Stimulated activated CD4-positive, alpha-beta T cell treated with anti-CD3 and anti-CD28 coated beads, TNF-alpha, amount 100 ng/mL, for 4 hours (primary cell): ENCODE measurements at places on chromosomes 1 and 21.
A peak's percentile ranks its signal among the peaks of the same experiment; 100 is the strongest.

DNA sequence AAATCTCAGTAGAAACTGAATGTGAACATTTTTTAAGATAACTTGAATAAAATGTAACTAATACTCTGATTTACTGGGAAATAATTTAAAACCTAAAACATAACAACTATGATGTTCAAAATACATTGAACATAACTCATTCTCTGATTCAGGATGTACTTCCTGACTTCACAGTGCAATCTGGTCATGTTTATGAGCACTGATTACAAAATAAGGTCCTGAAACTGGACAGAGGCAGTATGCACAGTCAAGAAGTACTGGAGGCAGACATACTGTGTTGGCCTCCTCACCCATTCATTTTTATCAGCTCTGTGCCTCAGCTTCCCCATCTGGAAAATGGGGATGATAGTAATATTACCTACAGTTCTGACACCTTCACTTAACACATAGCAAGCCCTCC, 651.3 kb downstream of the PTPRC start:
- no peak for DNase-seq

DNA sequence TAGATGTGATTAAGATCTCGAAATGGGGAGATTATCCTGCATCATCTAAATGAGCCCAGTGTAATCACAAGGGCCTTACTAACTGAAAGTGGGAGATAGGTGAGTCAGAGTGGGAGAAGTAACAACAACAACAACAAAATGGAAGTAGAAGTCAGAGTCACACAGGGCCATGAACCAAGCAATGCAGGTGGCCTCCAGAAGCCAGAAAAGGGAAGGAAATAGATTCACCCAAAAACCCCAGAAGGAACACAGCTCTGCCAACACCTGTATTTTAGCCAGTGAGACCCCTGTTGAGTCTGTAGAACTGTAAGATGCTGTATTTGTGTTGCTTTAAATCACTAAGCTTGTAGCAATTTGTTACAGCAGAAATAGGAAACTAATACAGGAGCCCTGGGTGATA, 4.1 kb downstream of the TAGLN2 start:
- DNase-seq = no peak

DNA sequence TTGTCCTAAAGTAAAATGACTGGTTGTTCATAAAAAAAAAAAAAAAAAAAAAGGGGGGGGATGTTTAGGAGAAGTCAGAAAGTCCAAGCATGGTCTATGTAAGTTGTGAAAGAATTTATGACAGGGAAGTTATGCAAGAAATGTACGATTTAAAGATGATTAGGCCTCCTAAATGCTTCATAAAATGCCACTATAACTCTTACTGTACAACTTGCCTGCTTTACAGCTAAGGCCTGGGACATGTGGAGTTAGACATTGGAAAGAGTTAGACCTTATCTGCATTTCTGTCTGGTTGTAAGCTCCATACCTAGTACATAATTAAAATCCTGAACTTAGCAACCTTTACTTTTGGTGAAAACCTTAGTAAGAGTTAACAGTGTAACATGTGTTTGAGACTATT, 150.0 kb downstream of the TPR start:
- DNase-seq = no peak

DNA sequence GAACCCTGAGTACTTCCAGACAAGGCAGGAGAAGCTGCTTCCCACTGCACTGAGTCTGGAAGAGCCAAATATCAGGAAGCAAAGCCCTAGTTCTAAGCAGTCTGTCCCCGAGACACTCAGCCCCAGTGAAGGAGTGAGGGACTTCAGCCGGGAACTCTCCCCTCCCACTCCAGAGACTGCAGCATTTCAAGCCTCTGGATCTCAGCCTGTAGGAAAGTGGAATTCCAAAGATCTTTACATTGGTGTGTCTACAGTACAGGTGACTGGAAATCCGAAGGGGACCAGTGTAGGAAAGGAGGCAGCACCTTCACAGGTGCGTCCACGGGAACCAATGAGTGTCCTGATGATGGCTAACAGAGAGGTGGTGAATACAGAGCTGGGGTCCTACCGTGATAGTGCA, 33.1 kb upstream of the VAMP3 start:
- DNase-seq = no peak

- no peak for DNase-seq
Measured at GRCh38 chr1:78289603-78290002, 201.2 kb upstream of the PTGFR start.

- no peak for DNase-seq
Measured at GRCh38 chr1:233172201-233172600, 123.3 kb downstream of the PCNX2 start.

- no peak for DNase-seq
Measured at GRCh38 chr1:214332946-214333798, 52.2 kb downstream of the SMYD2 start.

GRCh38 chr21:27505516-27505915, 538.6 kb upstream of the ADAMTS5 start:
- DNase-seq = no peak

- DNase-seq = no peak
Measured at GRCh38 chr1:55276671-55277376, 61.7 kb upstream of the USP24 start.

GRCh38 chr1:87644579-87645190, 316.0 kb downstream of the LMO4 start:
- no peak for DNase-seq

GRCh38 chr1:67626861-67627235, 58.2 kb upstream of the GADD45A start:
- DNase-seq = no peak

DNA sequence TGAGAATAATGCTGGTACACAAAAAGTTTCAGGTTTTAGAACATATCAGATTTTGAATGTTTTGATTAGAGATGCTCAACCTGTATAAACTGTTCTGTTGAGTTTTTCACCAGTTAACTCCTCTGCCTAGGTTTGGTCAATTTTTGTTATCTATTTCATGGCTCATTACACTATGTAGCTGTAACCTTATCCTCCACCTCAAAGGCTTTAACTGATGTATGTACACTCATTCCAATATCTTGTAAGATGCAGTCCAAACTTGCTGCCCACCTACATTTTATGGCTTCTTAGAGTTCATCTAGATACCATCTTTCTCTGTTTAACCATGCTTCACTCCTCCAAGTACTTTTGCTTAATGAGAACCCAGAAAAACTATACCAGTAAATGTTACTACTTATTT, 107.8 kb downstream of the EIF4G3 start:
- no peak for DNase-seq

GRCh38 chr1:168608796-168609715, 32.7 kb downstream of the XCL1 start:
- DNase-seq = no peak

- DNase-seq = no peak
Measured at GRCh38 chr1:190747704-190748103, 270.0 kb upstream of the BRINP3 start.

DNA sequence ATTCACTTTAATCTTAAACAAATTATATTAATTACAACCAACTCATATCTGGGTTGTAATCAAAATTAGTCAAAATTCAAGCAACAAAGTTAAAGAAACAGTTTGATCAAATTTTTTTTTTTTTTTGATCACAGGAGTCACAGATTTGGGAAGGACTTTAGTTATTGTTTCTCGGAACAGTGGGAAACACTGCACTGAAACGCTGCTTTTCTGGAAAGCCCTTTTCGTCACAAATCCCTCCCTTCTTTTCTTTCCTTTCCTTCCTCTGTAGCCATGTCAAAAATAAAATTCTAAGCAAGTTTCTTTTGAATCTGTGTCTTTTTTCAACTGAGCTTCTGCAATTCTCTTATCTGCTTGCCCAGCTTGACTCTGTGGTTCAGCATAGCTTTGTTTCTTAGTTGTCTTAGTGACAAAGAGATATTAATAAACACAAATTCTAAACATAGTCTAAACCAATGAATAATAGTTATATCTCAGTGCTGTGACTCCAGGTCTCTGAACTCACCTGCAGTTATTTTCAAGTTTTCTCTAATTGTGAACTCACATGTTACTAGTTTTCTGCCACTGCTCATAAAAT, 53.8 kb downstream of the PTGS2 start:
- DNase-seq = no peak

DNA sequence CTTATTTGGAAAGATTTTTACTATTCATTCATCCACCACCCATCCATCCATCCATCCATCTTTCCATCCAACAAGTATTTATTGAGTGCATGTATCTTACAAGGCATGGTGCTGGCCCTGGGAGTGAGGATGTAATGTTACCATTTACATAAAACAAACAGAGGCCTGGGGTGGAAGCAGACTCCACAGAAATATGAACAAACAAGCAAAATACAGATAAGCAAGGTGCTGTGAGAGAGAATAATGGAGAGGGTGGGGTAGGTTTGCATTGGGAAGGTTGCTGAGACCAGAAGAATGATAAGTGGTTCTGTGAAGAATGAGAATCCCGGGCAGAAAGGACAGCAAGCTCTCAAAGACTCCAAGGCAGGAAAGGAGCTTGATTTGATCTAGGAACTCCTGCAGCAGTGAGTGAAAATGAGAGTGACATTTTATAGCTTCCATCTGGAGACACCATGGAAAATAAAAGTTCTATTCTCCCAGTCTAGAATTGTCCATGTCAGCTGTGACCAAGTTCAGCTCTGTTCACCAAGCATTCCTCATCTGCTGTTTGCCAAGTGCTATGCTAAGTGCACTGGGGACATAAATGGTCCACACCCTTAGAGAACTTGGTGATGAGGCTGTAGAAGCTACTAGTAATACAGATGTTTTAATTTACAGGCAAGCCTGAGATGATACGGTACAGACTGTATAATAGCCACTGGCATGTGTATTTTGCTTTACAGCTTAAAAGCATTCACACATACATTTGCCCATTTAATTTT, 75.3 kb downstream of the PEX14 start:
- no peak for DNase-seq

- no peak for DNase-seq
Measured at GRCh38 chr1:112743174-112744008, 28.3 kb upstream of the PPM1J start.

- DNase-seq = no peak
Measured at GRCh38 chr1:210565306-210565705, 236.6 kb downstream of the HHAT start.

GRCh38 chr1:35505911-35506798, 51.0 kb downstream of the KIAA0319L start:
- DNase-seq = no peak

GRCh38 chr1:30144831-30145230, 578.6 kb downstream of the MATN1 start:
- no peak for DNase-seq

DNA sequence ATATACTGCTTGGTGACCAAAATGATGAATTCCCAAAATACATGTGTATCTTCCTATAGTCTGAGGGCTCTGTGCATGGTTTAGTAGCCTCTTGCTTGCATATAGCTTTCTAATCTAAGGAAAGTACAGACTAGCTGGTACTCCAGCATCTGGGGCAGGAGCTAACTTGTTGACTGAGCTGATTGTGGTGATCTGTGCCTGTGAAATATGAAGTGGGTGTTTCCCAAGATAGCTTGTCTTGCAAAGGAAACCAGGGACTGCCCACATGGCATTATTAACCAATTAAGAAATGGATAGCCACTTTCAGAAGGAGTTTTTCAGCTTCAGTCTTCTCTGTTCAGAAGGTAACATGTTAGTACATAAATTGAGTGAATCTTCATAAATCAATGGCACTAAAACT, 219.8 kb downstream of the NEGR1 start:
- no peak for DNase-seq

DNA sequence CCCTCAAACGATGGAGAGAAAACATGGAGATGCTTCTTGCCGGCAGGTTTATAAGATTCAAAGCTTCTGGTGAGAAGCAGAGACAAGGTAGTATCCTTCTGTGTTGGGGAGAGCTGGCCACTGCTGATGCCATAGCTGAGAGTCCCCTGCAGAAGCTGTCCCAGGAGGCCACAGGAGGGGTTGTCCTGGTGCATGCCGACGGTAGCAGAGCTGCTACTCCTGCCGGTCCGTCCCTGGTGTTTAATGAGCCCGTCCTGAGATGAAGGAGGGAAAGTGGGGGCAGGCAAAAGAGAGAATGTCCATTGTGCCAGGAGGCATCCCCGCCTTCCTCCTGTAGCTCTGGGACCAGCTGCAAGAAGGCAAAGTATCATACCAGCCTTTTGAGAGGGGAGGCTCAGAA, 10.4 kb upstream of the C2CD2 start:
- no peak for DNase-seq

- DNase-seq = no peak
Measured at GRCh38 chr21:41989698-41990097, 20.5 kb downstream of the ZBTB21 start.

GRCh38 chr1:69070660-69071373, 496.9 kb upstream of the LRRC7 start:
- no peak for DNase-seq

GRCh38 chr1:246492611-246493245, 14.4 kb downstream of the SMYD3 start:
- DNase-seq = no peak

- no peak for DNase-seq
Measured at GRCh38 chr1:178335426-178335825, 161.3 kb downstream of the CLEC20A start.

- peak; percentile 93 for DNase-seq
Measured at GRCh38 chr1:154627257-154628120, 19.5 kb upstream of the ADAR start.

GRCh38 chr1:52629325-52629643, 3.7 kb upstream of the SHISAL2A start:
- no peak for DNase-seq

DNA sequence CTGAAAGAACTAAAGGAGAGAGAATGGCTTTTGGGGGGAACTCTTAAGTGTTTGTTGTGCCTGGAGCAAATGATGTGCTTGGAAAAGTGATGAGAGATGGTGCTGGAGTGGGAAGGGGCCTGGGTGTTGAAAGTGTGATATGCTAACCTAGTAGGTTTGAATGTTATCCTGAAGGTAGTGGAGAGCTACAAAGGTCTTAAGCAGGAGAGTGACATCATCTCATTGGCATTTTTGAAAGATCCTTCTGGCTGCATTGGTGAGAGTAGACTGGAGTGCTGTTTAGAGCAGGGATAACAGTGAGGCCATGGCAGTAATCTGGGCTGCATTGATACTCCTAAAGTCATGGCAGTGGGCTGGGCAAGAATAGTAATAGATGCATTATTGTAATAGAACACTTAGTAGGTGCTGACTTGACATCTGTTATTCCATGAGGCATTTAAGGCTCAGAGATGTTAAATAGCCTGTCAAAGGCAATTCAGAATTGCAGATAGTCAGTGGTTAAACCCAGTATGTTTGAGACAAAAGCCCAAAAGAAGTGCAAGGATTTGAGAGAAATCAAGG, 44.5 kb downstream of the MDM4 start:
- DNase-seq = no peak
